ENCODE measurements at places on chromosomes 12 and 14. TPM values are rescaled to one million over a fixed set of nuclear protein-coding genes. Genes with fewer than 3 reads are reported as not detected.

CLEC1A gene
- polyA plus RNA-seq = 4.8 TPM

TAS2R50 gene
- polyA plus RNA-seq = not detected

CPNE6 gene
- not detected for polyA plus RNA-seq

KRT73 gene
- not detected for polyA plus RNA-seq

INHBC gene
- polyA plus RNA-seq = 0.03 TPM

OR4E2 gene
- not detected for polyA plus RNA-seq

HHIPL1 gene
- polyA plus RNA-seq = 0.55 TPM

KRT86 gene
- 0.01 TPM for polyA plus RNA-seq

LRRC10 gene
- polyA plus RNA-seq = 3.4 TPM

CNTN1 gene
- 0.07 TPM for polyA plus RNA-seq

TMED8 gene
- polyA plus RNA-seq = 1.8 TPM

MYF6 gene
- polyA plus RNA-seq = not detected

STAT2 gene
- polyA plus RNA-seq = 16.9 TPM

SERPINA3 gene
- 28.2 TPM for polyA plus RNA-seq

FGF23 gene
- polyA plus RNA-seq = not detected

KRT78 gene
- not detected for polyA plus RNA-seq

OLR1 gene
- not detected for polyA plus RNA-seq

UNC119B gene
- 9.5 TPM for polyA plus RNA-seq

TGFB3 gene
- polyA plus RNA-seq = 10.2 TPM

PPM1H gene
- 1.5 TPM for polyA plus RNA-seq

TAS2R31 gene
- 0.29 TPM for polyA plus RNA-seq

P2RX7 gene
- polyA plus RNA-seq = 0.25 TPM

CCDC197 gene
- polyA plus RNA-seq = 1.3 TPM

LRP1-AS gene
- not detected for polyA plus RNA-seq

VRTN gene
- polyA plus RNA-seq = not detected

SPIC gene
- polyA plus RNA-seq = not detected

C12orf60 gene
- polyA plus RNA-seq = 5.5 TPM

ASCL1 gene
- polyA plus RNA-seq = not detected

NRXN3 gene
- 0.23 TPM for polyA plus RNA-seq

LRTM2 gene
- polyA plus RNA-seq = not detected

SLC41A2 gene
- 0.37 TPM for polyA plus RNA-seq

VWF gene
- 254 TPM for polyA plus RNA-seq

ACSS3 gene
- 12.3 TPM for polyA plus RNA-seq

PHETA1 gene
- polyA plus RNA-seq = 16.9 TPM

COX8C gene
- not detected for polyA plus RNA-seq

DHH gene
- polyA plus RNA-seq = 1.2 TPM

OTOGL gene
- 0.04 TPM for polyA plus RNA-seq

SLCO1C1 gene
- 0.95 TPM for polyA plus RNA-seq

RNU6-7 gene
- not detected for polyA plus RNA-seq

GLI1 gene
- polyA plus RNA-seq = 0.15 TPM

CDCA3 gene
- 0.45 TPM for polyA plus RNA-seq

OAS2 gene
- 6.8 TPM for polyA plus RNA-seq

KCNA1 gene
- polyA plus RNA-seq = not detected

GYS2 gene
- polyA plus RNA-seq = 0.15 TPM

SYCP3 gene
- 0.07 TPM for polyA plus RNA-seq

FBXO34 gene
- 8.9 TPM for polyA plus RNA-seq

TAS2R8 gene
- polyA plus RNA-seq = not detected

RPS26 gene
- 1,370 TPM for polyA plus RNA-seq

MANSC4 gene
- not detected for polyA plus RNA-seq

RIPK3 gene
- polyA plus RNA-seq = 7.1 TPM

FOXN4 gene
- polyA plus RNA-seq = not detected

KRT79 gene
- 0.30 TPM for polyA plus RNA-seq

SLC10A1 gene
- polyA plus RNA-seq = not detected

SLC4A8 gene
- polyA plus RNA-seq = 0.22 TPM

DAO gene
- not detected for polyA plus RNA-seq

DUSP16 gene
- 2.6 TPM for polyA plus RNA-seq

C14orf39 gene
- polyA plus RNA-seq = not detected

PLEKHG3 gene
- 9.4 TPM for polyA plus RNA-seq

All from heart right ventricle (tissue), 16 donors.